ENCODE measurements at places on chromosomes 3 and 15.

DNA sequence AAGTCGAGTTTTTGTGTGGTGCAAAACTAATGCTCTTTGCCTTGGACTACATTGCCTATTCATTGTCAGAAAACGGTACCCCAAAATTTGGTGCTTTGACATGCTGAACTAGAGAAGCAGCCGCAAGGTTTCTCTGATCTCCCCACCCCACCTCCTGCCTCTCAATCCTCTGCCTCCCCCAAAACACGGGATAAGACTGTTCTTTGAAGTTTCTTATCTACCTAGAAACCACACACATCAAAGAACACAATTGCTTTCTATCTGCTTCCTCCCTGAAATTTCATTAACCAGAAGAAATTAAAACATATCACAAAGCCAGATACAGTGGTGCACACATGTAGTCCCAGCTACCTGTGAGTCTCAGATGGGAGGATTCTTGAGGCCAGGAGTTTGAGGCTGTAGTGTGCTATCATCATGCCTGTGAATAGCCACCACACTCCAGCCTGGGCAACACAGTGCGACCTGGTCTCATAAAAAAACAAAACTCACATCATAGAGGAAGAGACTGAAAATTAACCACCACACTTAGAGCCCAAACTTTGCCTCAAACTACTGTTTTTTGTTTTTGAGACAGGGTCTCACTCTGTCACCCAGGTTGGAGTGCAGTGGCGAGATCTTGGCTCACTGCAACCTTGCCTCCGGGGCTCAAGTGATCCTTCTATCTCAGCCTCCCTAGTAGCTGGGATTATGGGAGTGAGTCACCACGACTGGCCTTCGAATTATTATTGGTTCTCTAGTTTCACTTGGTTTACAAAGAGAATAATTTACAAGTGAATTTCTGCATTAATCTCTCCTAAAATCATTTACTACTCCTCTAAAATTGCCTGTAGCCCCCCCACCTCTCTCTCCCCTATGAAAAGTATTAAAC, 2.7 kb upstream of the PCNP start:
- H3K27me3 ChIP-seq, result no peaks in the 10 kb centered on the region
- H3K4me3 ChIP-seq, result no peak overlapping the region
- peaks cover 18% of the 10 kb centered on the region for H3K4me1 ChIP-seq
- H3K27ac ChIP-seq, result no peak overlapping the region

GRCh38 chr15:47484059-47484458, 233.2 kb upstream of the SEMA6D start:
- peaks cover 17% of the 10 kb centered on the region for H3K4me1 ChIP-seq
- no peak for DNase-seq
- H3K27me3 ChIP-seq, result no peaks in the 10 kb centered on the region
- H3K36me3 ChIP-seq, result no peaks in the 10 kb centered on the region
- H3K4me3 ChIP-seq, result no peak overlapping the region

GRCh38 chr3:120418866-120419490, 31.8 kb downstream of the FSTL1 start:
- no peaks in the 10 kb centered on the region for H3K27me3 ChIP-seq
- peaks cover 46% of the 10 kb centered on the region for H3K4me1 ChIP-seq
- peak overlapping the region; percentile 69 for H3K27ac ChIP-seq
- DNase-seq, result peak; percentile 49
- peaks cover 20% of the 10 kb centered on the region for H3K36me3 ChIP-seq

DNA sequence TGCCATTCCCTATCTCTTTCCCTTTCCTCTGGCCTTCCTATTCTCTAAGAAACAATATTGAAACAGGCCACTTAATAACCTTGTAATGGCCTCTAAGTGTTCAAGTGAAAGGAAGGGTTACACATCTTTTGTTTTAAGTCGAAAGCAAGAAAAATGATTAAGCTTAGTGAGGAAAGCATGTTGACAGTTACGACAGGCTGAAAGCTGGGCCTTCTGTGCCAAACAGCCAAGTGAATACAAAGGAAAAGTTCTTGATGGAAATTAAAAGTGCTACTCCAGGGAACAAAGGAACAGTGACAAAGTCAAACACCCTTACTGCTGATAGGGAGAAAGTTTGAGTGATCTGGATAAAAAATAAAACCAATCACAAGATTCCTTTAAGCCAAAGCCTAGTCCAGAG, 54.2 kb downstream of the SENP2 start:
- peak overlapping the region; percentile 14 for H3K27ac ChIP-seq
- H3K4me1 ChIP-seq, result peaks cover 12% of the 10 kb centered on the region
- H3K36me3 ChIP-seq, result peaks cover 17% of the 10 kb centered on the region
- peaks cover 4% of the 10 kb centered on the region for H3K27me3 ChIP-seq
- H3K4me3 ChIP-seq, result no peak overlapping the region

DNA sequence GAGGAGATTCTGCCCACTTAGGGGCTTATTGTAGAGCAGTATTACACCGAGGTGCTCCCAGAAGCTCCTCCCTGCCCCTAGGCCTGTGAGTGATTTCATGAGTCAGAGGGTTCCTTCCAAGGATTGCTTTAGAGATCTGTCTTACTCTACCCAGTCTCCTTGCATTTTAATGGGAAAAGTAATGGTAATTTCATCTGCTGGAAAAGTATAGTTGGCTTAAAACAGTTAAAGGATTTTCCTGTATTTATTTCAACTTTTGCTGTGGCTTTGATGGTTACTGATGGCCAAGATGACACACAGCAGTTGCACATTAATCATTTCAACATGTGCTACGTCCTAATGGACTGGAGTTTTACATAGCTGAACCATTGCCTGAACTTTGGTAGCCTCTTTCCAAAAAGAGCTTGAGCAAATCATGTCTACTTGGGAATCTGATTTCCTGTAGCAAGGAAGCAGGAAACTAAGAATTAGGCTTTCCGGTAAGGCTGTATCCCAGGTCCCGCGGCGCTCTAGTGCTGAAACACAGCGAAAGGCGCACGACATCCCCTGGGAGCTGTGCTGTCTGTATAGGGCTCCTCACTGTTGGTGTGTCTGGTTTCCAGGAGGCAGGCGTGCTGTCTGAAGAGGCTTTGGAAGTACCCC, 9.2 kb upstream of the PGPEP1L start:
- peak overlapping the region; percentile 85 for H3K4me3 ChIP-seq
- H3K36me3 ChIP-seq, result no peaks in the 10 kb centered on the region
- H3K4me1 ChIP-seq, result peaks cover 13% of the 10 kb centered on the region

DNA sequence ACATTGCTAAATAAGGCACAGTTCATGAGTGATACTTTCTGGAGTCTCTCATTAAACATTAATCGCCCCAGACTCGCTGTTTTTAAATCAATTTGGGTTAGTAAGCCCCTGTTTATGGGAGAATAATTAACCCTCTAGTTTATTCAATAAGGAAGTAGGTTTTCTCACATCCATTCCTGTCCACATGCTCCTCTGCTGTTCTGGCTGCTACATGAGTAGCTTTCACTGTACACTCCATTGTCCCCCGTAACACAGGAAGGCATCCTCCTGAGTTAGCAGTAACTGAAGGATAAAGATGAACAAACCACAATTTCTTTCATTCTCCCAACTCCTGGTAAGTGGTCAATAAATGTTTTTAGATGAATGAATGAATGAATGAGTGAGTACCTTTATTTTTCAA, 378.5 kb downstream of the DIPK2A start:
- H3K27ac ChIP-seq, result no peak overlapping the region
- no peaks in the 10 kb centered on the region for H3K27me3 ChIP-seq
- H3K4me3 ChIP-seq, result no peak overlapping the region
- H3K4me1 ChIP-seq, result peaks cover 14% of the 10 kb centered on the region

- no peak overlapping the region for H3K27ac ChIP-seq
- no peak overlapping the region for H3K4me3 ChIP-seq
- H3K36me3 ChIP-seq, result no peaks in the 10 kb centered on the region
- peaks cover 7% of the 10 kb centered on the region for H3K4me1 ChIP-seq
- peaks cover 4% of the 10 kb centered on the region for H3K27me3 ChIP-seq
- peak; percentile 57 for DNase-seq
Observed at GRCh38 chr3:149808209-149808829, 4.7 kb upstream of the RNF13 start.

DNA sequence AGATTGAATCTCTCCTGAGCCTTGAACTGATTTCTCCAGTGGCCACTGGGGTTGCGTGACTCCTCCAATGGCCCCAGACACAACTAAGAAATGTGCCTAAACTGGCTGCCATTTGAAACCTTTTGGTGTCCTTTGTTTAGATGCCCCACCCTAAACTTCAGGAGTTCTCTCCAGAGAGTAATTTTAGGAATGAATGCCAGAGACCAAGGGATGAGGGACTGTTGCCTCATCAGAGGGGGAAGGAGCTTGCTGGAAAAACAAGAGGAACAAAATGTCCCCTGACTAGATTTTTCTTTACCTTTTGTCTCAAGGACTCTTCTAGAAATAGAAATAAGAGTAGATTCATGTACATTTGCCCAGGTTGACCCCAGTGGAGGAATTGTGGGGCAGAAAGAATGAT, 8.1 kb upstream of the ADPRH start:
- H3K4me3 ChIP-seq, result no peak overlapping the region
- no peak for DNase-seq
- no peak overlapping the region for H3K27ac ChIP-seq
- H3K4me1 ChIP-seq, result no peaks in the 10 kb centered on the region
- H3K36me3 ChIP-seq, result no peaks in the 10 kb centered on the region

GRCh38 chr3:3170998-3171397, 8.5 kb downstream of the CRBN start:
- H3K4me3 ChIP-seq, result no peak overlapping the region
- DNase-seq, result no peak
- no peak overlapping the region for H3K27ac ChIP-seq
- H3K27me3 ChIP-seq, result no peaks in the 10 kb centered on the region
- peaks cover 47% of the 10 kb centered on the region for H3K36me3 ChIP-seq
- no peaks in the 10 kb centered on the region for H3K4me1 ChIP-seq

- DNase-seq, result no peak
- peaks cover 4% of the 10 kb centered on the region for H3K27me3 ChIP-seq
- no peaks in the 10 kb centered on the region for H3K36me3 ChIP-seq
- peaks cover 2% of the 10 kb centered on the region for H3K4me1 ChIP-seq
- H3K27ac ChIP-seq, result no peak overlapping the region
- H3K4me3 ChIP-seq, result no peak overlapping the region
Observed at GRCh38 chr3:121758727-121759450, 9.3 kb upstream of the GOLGB1 start.

DNA sequence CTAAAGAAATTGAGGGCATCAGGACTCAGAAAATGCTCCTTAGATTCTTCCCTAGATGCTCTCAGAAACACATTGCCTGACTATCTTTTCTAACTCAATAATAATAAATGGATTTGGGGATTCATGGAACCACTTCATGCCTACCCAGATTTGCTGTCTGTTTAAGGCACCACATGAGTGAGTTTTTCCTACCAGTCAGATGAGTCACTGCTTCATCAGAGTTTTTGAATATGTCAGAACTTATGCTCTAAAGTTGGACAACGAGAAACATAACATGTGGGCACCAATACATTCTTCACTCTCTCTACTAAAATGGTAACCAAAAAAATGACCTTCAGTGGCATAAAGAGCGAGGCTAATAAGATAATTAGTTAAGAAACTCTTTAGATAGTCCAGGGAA, 1135.1 kb downstream of the TUSC7 start:
- no peak overlapping the region for H3K4me3 ChIP-seq
- no peaks in the 10 kb centered on the region for H3K27me3 ChIP-seq
- no peak for DNase-seq

DNA sequence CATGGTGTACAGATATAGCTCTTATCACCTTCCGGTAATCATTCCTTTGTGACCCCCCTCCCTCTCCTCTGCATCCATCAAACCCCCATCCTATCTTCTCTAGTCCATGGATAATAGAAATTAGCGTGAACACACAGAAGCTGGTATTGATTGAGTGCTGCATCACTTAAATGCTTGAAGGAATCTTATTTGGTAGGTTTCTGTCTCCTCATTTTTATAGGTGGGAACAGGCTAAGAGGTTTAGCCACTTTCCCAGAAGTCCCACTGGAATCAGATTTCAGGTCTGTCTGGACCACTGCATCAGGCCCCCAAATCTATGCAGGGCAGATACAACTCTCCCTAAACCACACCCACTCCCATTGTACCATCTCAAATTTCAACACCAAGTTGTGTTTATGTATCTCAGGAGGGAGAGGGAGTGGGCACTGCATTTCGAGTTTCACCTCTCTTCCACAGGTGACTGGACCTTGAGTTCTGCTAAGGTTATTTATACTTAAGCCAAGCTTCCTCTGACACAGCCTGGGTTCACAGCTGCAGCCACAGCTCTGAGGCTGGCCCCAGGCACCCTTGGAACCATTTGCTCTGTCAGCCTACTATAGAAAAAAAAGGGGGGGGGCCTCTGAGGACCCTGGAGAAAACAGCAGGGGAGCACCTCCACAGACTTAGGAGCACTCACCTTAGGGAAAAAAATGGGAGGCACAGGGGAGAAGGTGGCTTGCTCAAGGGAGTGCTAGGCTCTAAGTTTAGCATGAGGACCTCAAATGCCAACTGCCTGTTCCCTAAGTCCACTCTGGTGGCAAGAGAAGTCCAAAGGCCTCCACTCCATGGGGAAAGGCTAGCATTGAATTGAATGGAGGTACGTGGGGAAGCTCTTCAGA, 2.1 kb upstream of the NMB start:
- no peaks in the 10 kb centered on the region for H3K36me3 ChIP-seq
- H3K27me3 ChIP-seq, result peaks cover 18% of the 10 kb centered on the region
- H3K4me1 ChIP-seq, result peaks cover 26% of the 10 kb centered on the region
- peak overlapping the region; percentile 57 for H3K27ac ChIP-seq

GRCh38 chr3:108106031-108106430, 15.2 kb upstream of the CD47 start:
- DNase-seq, result no peak
- no peaks in the 10 kb centered on the region for H3K27me3 ChIP-seq
- no peaks in the 10 kb centered on the region for H3K36me3 ChIP-seq
- peaks cover 13% of the 10 kb centered on the region for H3K4me1 ChIP-seq

DNA sequence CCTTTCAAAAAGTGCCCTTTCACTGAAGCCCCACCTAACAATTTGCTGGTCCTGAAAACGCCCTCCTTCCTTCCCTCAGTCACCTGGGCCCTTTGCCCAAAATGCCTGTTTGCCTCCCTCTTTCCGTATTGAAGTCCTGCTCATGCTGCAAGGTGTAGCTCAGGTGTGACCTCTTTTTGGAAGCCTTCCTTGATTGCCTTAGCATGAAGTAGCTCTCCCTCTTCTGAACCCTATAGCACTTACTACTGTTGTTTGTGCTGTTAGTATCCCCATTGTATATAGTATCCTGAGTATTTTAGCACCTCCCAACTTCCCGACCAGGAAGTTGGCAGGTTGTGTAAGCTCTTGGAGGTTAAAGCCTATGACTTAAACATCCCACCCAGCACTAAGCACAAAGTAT, 1.7 kb downstream of the PLS1 start:
- H3K27me3 ChIP-seq, result peaks cover 4% of the 10 kb centered on the region
- no peak overlapping the region for H3K27ac ChIP-seq
- peaks cover 19% of the 10 kb centered on the region for H3K4me1 ChIP-seq
- peak overlapping the region; percentile 97 for H3K4me3 ChIP-seq
- peaks cover 15% of the 10 kb centered on the region for H3K36me3 ChIP-seq

- peaks cover 17% of the 10 kb centered on the region for H3K27me3 ChIP-seq
- peak; percentile 20 for DNase-seq
- H3K36me3 ChIP-seq, result no peaks in the 10 kb centered on the region
- H3K27ac ChIP-seq, result no peak overlapping the region
- H3K4me3 ChIP-seq, result peak overlapping the region; percentile 75
- H3K4me1 ChIP-seq, result peaks cover 34% of the 10 kb centered on the region
Observed at GRCh38 chr3:159766563-159767185, 222.0 kb upstream of the IL12A start.

DNA sequence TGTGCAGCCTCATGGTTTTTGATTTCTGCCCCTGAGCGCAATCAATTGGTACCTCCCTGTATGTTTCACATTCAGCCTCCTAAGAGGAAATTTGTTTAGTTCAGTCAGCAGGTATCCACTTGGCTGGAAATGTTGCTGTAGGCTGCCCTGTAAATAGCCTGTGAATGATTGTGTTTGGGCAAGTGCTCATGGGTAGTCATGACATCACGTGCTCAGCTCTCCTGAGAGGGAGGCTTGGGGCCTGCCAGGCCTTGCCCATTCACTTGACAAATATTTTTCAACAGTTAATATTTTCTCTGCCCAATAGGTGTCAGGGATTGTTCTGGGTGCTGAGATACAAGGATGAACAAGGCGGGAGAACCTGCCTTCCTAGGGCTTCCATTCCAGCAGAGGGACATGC, 13.3 kb downstream of the HRH1 start:
- no peak overlapping the region for H3K4me3 ChIP-seq
- H3K27me3 ChIP-seq, result no peaks in the 10 kb centered on the region
- no peaks in the 10 kb centered on the region for H3K4me1 ChIP-seq
- H3K36me3 ChIP-seq, result no peaks in the 10 kb centered on the region
- no peak for DNase-seq

All from WTC11 (cell line).